ENCODE measurements at places on chromosomes 6 and 20.
A peak's percentile ranks its signal among the peaks of the same experiment; 100 is the strongest.

DNA sequence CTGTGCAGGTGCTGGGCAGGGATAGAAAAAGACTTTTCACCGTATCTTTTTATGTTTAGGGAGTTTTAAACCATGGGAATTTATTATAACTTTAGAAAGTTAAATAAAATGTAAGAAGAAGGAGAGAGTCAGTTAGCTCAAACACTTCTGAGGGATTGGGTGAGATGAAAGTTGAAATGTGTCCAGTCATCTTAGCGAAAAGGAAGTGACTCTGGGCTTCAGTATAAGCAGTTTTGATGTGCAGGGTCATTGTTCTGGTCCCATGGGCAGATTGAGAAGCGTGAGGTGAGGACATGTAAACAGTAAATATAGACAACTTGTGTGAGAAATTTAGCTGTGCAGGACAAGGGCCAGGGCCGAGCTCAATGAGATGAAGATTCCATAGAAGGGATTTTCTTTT lies 66.9 kb downstream of the TOX2 start:
- DNase-seq, result no peak

DNA sequence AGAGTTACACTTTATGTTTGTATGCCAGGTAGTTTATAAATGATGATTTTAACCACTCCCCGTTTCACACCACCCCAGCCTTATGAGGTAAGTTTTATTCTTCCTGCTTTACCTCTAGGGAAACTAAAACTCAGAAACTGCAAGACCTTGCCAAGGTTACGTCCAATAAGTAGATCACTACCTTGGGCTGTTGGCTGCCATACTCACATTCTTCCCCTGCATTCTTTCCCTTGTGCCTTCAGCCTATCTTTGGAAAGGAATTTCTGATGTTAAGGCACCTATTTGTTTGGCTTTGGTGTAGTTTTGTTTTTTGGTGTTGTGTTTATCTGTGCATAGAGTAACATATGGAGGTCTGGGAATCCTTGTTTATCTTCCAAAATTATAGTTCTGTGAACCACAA lies 122.1 kb downstream of the UST start:
- no peak for DNase-seq

DNA sequence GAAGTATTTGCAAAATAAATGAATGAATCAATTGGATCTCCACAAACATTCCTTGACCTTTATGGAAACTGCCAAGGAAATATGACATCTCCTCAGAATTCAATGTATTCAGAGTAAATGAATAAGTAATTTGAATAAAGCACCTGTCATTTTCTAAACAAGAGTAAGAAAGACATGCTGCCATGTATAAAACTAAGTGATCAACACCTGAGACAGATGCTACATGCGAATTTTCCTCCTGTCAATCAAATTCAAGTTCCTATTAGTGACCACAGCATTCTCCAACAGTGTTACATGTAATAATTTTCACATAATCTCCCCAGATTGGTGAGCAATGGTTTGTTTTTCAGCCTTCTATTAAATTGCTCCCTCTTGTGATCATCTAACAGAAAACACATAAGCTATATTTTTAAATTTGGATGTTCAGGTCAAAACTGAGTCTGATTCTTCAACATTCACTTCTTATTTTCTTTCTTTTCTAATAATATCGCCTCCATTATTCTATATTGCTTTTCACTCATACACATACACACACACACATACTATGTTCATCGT lies 163.2 kb upstream of the RNF217 start:
- no peak for DNase-seq

DNA sequence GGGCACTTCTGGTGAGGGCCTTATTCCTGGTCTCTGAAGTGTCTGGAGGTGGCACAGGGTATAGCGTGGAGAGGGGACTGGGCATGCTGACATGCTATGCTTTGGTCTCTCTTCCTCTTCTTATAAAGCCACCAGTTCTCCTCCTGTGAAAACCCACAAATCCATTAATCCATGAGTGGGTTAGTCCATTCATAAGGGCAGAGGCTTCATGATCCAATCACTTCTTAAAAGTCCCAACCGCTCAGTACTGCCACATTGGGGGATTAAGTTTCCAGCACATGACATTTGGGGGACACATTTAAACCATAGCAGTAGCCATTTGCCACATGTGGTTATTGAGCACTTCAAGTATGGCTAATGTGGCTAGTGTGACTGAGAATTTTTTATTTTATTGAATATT lies 3.8 kb upstream of the TRIB3 start:
- no peak for DNase-seq

DNA sequence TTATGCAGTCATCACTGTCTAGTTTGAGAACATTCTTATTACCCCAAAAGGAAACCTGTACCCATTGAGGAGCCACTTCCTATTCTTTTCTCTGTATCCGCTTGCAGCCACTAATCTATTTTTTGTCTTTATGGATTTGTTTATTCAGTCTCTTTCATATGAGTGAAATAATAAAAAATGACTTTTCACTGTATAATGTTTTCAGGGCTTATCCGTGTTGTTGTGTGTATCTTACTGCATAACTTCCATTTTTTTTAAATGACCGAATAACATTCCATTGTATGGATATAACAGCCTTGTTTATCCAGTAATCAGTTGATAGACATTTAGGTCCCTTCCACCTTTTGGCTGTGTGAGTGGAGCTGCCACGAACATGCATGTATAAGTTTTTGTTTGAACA lies 86.6 kb downstream of the ZFAND3 start:
- DNase-seq, result no peak

GRCh38 chr20:46027245-46027853 lies 1.7 kb upstream of the SLC12A5 start:
- peak; percentile 46 for DNase-seq

- no peak for DNase-seq
These were observed 413.1 kb downstream of the PLCB1 start for GRCh38 chr20:8545212-8545611.

- no peak for DNase-seq
These were observed 21.6 kb downstream of the STX7 start for GRCh38 chr6:132491303-132491702.

DNA sequence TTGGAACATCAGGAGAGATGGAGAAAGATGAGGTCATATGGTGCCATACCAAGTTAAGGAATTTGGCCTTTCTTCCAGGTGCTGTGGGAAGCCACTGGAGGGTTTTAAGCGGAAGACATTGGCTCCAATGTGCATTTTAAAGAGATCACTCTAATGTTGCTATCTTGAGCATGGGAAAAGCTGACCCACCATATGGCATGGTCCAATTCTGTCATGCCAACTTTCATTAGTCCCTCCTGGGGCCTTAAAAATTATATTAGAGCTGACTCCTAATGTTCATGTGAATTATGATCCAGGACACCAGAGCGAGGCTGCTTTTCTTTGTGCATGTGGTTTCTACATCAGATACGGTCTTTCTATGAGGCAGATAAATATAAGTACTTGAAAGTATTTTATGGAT lies 335.0 kb upstream of the TSHZ2 start:
- DNase-seq, result no peak

DNA sequence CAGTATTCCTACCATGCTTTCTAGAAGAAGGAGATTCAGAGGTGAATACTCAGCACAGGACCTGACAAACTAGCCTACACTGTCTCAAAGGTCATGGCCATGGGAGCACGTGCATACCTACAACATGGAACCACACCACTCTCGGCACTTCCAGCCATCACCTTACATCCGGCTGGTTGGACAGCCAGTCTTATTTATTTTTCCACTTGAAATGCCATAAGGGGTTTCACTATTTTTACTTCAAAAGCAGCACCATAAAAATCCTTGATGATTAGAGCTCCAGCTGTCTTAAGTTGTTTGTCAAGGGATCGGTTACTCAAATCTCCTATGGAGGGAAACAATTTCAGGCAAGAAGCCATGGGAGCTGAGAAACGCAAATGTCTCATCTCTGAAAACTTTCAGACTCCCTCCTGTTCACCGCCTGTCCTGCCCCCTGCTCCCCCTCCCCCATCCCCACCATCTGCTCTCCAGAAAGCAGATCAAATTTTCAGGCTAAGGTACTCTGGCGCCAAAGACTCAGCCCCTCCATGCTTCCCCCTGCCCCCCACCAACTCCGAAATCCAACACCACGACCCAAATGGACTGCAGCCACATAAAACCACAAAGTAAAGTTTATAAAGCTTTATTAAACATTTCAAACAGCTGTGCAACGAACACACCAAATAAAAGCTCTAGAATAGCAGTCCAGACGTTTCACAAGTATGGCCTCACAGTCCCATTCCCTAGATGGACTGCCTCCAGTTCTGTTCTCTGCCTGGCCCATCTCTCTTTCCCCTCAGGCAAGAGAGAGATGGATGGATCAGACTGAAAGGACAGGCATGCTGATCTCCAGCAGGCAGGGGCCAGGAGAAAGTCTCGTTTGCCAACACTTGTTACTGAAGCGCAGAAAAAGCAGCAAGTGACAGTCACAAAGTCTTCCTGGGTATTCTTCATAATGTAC lies 4.0 kb upstream of the NNAT start:
- no peak for DNase-seq

- no peak for DNase-seq
These were observed 56.3 kb downstream of the EZR start for GRCh38 chr6:158762787-158763433.

GRCh38 chr6:43608807-43609206 lies 20.3 kb downstream of the GTPBP2 start:
- DNase-seq, result peak; percentile 15

- DNase-seq, result no peak
These were observed 324 bp upstream of the LAMP5 start for GRCh38 chr20:9514072-9514460.

GRCh38 chr20:10042086-10042485 lies 7.3 kb downstream of the ANKEF1 start:
- DNase-seq, result no peak

DNA sequence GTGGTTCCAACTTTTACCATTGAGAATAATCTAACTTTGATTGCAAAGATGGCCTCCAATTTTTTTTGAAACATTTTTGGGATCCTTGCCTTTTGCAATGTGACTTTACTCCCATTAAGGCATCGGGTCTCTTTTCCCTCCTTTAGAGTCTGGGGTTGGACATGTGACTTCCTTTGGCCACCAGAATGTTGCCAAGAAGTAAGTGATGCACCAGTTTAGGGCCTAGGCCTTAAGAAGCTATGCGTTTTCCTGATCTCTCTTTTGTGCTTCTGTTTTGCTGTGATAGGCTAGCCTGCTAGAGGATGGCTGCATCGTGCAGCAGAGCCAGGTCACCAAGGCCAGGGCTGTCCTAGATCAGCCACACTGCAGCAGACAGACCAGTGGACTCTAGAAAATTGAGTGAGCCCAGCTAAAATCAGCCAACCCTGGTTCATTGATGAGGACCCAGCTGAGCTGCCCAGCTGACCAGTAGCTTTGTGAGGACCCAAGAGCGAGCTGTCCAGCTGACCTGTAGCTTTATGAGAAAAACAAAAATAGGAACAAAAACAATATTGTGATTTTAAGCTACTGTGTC lies 594.0 kb upstream of the JAG1 start:
- DNase-seq, result no peak

DNA sequence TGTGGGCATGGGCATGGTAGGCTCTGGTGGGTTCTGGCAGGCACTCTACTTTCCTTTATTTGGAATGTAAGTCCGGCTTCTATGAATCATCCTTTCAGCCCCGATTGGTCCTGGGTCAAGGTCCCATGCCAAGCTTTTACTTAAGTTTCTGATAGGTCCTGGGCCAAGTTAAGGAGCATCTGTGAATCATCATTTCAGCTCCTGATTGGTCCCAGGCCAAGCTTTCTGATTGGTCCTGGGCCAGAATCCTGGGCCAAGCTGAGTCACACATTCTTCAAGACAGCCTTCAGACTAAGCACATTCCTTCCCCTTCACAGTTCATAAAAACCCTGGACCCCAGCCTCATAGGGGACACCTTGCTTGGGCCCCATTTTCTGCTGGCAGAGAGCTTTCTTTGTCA lies 231.0 kb upstream of the EYS start:
- DNase-seq, result no peak

DNA sequence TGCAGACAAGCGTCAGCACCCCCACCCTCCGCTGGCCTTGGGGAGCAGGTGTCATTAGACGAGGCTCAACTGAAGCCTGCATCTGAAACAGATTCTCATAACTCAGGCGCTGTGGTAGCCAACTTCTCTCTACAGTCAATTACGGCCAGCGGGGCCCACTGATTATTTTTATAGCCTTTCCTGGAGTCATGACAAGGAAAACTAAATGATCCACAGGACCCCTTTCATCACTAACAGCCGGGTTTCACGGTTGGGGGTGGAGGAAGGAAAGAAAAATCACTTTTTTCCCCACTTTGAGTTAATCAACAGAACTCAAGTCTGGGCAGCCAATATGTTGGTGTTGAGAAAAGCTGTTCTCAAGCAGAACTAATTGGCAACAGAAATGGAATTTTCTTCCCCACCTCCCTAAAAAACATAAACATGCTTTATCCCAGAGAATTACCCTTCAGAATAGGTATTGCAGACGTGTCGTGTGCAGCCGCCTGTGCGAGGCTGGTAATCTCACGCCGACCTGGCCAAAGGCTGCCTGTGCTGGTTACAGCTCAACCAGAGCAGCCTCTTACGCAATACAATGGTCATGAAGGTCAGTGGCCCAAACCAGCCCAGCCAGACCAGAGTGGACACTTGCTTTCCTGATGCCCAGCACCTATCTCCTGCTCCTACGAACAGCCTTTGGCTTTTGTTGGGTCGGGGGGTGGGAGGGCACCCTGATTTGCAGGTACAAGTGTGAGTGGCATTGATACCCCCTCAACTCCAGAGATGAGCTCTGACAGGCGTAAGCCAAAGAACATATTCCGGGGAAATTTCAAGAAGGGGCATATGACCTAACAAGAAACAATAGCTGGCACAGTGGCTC lies 11.0 kb downstream of the RIPOR3 start:
- DNase-seq, result no peak

DNA sequence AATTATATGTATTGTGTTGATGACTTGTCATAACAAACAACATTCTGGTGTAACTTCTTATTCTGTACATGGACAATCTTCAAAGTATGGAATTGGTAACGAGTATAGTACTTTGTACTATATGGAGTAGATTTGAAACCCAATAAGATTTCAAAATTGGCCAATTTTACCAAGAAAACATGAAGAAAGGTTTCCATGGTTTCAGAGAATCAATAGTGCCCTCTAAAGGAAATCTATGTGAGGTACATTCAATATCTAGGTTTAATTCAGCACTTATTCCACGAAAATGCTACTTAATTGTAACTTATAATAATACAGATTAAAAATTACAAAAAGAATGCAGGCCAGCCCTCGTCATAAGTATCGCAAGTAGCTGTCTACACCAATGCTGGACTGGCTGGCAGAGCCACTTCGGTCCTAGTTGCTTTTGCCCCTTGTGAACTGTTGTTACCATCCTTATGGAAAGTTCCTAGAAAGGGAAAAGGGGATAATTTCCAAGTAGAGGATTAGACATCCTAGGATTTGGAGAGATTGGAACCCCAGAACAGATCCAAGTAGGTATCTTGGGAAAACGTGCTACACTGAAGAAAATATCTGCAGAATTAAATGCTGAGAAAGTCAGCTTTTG lies 70.9 kb downstream of the LCA5 start:
- DNase-seq, result peak; percentile 41

GRCh38 chr6:45718131-45718530 lies 297.5 kb downstream of the CLIC5 start:
- DNase-seq, result no peak

All from AML-193 (cell line).